ENCODE measurements at places on chromosomes 6 and 20. TPM values are rescaled to one million over a fixed set of nuclear protein-coding genes. Genes with fewer than 3 reads are reported as not detected.

Gene CGA
- total RNA-seq, result not detected

Gene GINS1
- 31.2 TPM for total RNA-seq

Gene ABHD16B
- not detected for total RNA-seq

Gene TP53INP2
- total RNA-seq, result 3.5 TPM

Gene VARS1
- 180 TPM for total RNA-seq

Gene PACRG
- not detected for total RNA-seq

Gene PI3
- total RNA-seq, result not detected

- H3K27me3 ChIP-seq, result no peaks in the 10 kb centered on the region
- no peak for DNase-seq
- H3K4me1 ChIP-seq, result peaks cover 46% of the 10 kb centered on the region
- no peaks in the 10 kb centered on the region for H3K36me3 ChIP-seq
- H3K27ac ChIP-seq, result no peak overlapping the region
Observed at GRCh38 chr6:37826188-37826587, 6.7 kb downstream of the ZFAND3 start.

DNA sequence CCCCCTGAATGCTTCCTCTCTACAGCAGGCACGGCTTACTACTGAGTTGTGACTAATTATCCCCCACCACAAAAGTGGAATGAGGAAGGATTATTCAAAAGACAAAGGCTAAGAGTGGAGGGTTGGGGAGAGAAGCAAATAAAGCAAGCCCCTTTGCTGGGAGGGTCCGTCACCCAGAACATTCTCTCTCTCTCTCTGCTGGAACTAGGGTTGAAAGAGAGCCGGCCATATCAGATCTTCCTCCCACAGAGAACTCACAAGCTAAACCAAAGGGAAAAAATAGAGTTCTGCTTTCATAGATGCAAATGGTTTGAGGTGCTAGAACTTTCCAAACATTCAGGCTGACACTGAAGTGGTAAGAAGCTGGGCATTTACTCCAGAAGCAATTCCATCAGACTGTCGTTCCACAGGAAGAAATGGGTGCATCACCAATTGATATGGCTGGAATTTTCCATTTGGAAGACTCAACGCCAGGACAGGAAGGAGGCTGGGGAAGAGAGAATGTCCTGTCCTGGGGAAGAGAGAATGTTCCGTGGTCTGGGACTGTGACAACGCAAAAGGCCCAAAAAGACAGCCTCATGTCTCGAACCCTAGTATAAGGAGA lies 7.9 kb downstream of the ZMYND8 start:
- no peaks in the 10 kb centered on the region for H3K27me3 ChIP-seq
- no peak overlapping the region for H3K4me3 ChIP-seq
- H3K36me3 ChIP-seq, result peaks cover 4% of the 10 kb centered on the region
- H3K4me1 ChIP-seq, result peaks cover 76% of the 10 kb centered on the region

- H3K4me1 ChIP-seq, result no peaks in the 10 kb centered on the region
- DNase-seq, result peak; percentile 73
- H3K27me3 ChIP-seq, result no peaks in the 10 kb centered on the region
- H3K27ac ChIP-seq, result no peak overlapping the region
- H3K36me3 ChIP-seq, result no peaks in the 10 kb centered on the region
Observed at GRCh38 chr6:11496152-11497060, 41.1 kb upstream of the TMEM170B start.

DNA sequence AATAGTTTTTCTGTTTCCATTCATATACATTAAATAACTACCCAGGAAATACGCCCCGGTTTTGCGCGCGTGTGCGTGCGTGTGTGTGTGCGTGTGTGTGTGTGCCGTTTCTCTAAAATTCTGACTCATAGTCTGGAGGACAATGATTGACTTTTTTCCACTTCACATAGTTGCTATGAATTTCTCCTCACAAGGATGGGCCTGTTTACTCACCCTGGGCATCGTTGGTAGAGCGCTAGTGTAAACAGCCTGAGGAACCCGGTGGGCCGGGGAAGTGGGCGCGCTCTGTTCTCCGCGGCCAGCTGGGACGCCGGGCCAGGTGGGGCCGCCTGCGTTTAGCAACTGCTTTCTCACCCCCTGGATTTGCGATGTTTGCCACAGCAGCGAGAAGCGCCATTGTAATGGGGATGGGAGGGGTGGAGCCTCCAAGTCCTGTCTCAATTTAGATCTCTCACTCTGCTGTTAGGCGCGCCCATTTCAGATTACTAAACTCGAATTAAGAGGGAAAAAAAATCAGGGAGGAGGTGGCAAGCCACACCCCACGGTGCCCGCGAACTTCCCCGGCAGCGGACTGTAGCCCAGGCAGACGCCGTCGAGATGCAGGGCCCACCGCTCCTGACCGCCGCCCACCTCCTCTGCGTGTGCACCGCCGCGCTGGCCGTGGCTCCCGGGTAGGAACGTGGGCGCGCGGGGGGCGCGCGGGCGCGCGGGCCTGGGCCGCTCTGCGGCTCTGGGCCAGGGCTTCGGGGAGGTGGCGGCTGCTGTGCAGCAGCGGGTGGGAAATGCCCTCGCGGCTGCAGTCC lies at the start of gene CD109:
Gene CD109 (plus strand): TSS at position 585 of the 803 bp plus-strand sequence. CDS start 13 bp downstream, at position 598.
- H3K27ac ChIP-seq, result no peak within 1 kb of the TSS
- DNase-seq, result no peak
- no peaks in the 10 kb centered on the region for H3K4me1 ChIP-seq
- peak within 1 kb of the TSS; percentile 54 for H3K4me3 ChIP-seq

GRCh38 chr6:110239526-110240274 lies 59.5 kb downstream of the CDC40 start:
- no peaks in the 10 kb centered on the region for H3K27me3 ChIP-seq
- H3K27ac ChIP-seq, result no peak overlapping the region
- H3K4me1 ChIP-seq, result no peaks in the 10 kb centered on the region
- DNase-seq, result no peak
- no peak overlapping the region for H3K4me3 ChIP-seq
- no peaks in the 10 kb centered on the region for H3K36me3 ChIP-seq

GRCh38 chr20:62476056-62476838 lies 452 bp upstream of the GATA5 start:
- no peaks in the 10 kb centered on the region for H3K27me3 ChIP-seq
- DNase-seq, result no peak
- no peaks in the 10 kb centered on the region for H3K4me1 ChIP-seq
- H3K4me3 ChIP-seq, result no peak overlapping the region
- H3K27ac ChIP-seq, result peak overlapping the region; percentile 47
- H3K36me3 ChIP-seq, result no peaks in the 10 kb centered on the region

GRCh38 chr20:4064144-4064909 lies 49.0 kb upstream of the RNF24 start:
- peak overlapping the region; percentile 54 for H3K27ac ChIP-seq
- no peak overlapping the region for H3K4me3 ChIP-seq
- H3K36me3 ChIP-seq, result no peaks in the 10 kb centered on the region
- H3K27me3 ChIP-seq, result no peaks in the 10 kb centered on the region
- no peak for DNase-seq

- no peak overlapping the region for H3K27ac ChIP-seq
- H3K36me3 ChIP-seq, result peaks cover 44% of the 10 kb centered on the region
- H3K27me3 ChIP-seq, result no peaks in the 10 kb centered on the region
- DNase-seq, result no peak
- no peak overlapping the region for H3K4me3 ChIP-seq
Observed at GRCh38 chr20:45419188-45420091, 3.5 kb downstream of the PIGT start.

DNA sequence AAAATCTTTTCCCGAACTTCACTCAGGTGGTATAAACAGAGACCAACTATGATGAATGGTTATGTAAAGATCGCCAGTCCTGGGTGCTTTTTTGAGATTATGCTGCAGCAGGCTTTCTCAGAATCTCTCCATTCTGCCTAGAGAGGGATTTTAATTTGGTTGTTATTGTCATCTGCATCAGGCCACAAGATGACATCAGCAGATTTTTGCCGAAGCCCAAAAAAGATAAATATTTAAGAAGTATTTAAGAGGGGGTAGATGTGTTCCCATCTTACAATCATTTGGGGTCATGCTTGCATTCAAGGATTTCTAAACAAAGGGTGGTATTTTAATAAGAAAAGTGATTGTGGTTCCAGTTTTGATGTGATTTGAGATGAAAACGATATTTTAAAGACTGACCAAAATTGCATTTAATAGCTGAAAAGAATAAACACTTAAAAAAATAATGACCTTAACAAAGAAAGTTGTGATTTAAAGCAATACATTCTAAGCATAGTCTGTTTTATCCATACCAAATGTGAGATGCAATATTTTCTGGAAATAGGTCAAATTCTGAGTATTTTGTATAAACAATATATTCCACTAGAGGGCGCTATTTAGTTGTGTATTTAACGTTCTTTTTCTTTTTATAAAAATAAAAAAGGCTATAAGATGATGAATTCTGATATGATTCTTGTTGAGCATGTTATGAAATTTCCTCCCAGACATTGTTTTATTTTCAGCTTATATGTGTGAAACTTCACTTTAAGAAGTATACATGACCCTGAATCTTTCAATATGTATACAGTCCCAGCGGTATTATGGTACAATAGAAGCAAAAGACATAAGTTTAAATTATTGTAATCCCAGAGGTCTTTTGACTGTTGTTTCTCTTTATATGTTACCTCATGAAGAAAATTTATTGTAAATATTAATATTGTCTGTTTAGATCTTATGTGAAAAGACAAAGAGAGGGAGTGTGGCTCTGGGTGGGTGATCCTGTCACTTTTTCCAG lies 51.0 kb upstream of the ZFP64 start:
- no peak overlapping the region for H3K27ac ChIP-seq
- DNase-seq, result no peak
- no peaks in the 10 kb centered on the region for H3K36me3 ChIP-seq
- H3K4me1 ChIP-seq, result no peaks in the 10 kb centered on the region
- no peak overlapping the region for H3K4me3 ChIP-seq

DNA sequence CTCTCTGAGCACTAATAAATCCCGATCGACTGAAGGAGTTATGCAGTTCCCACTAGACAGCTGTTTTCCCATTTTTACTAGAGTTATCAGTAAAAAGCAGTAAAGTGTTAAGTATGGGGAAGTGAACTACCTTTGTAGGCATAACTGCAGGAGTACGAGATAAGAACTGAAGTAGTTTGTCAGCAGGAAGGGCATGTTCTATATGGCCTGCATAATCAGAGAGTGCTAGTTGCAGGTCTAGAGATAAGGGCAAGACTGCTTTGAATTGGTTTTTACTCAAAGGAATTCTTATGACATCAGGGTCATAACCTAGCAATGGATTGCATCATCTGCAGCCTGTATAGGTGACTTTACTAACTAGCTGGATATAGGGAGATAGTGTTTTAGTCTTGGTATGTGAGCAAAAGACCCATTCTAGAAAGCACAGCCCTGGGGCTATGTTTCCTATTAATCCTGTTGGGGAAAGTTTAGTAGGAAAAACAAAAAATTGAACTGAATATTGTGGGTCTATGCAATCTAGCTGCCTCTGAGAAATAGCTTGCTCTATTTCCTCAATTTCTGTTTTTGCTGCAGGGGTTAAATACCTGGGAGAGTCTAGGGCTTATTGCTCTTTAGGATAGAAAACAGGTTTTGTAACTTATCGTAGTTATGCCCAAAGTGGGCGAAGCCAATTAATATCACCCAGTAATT lies 22.6 kb upstream of the CRISP1 start:
- DNase-seq, result no peak
- H3K4me1 ChIP-seq, result no peaks in the 10 kb centered on the region
- H3K27me3 ChIP-seq, result no peaks in the 10 kb centered on the region
- no peak overlapping the region for H3K27ac ChIP-seq
